GM23338 (cell line): ENCODE measurements at places on chromosomes 1 and 21. TPM values are rescaled to one million over a fixed set of nuclear protein-coding genes. Genes with fewer than 3 reads are reported as not detected.

GRCh38 chr1:107936498-107937481 is 28.2 kb downstream of the VAV3 start:
- peak; percentile 78 for DNase-seq

- no peak for DNase-seq
These were observed 8.9 kb upstream of the HAO2 start for GRCh38 chr1:119359730-119360129.

DNA sequence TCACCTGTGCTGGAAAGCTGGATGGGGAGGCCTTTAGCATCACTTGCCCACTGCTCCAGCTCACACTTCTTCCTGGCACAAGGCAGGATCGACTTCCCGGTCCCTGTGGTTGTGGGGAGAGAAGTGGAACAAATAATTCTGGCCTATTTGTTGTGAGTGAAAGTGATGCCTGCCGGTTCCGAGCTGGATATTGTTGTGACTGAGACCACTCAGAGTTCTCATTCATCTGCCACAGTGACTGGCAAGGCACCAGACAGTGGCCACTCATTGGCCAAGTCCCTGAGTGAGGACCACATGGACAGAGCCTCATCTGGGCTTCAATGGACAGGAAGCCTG is 191.9 kb downstream of the PTPRU start:
- DNase-seq: no peak

GRCh38 chr1:60762176-60762575 is 320.2 kb upstream of the NFIA start:
- DNase-seq: no peak

DNA sequence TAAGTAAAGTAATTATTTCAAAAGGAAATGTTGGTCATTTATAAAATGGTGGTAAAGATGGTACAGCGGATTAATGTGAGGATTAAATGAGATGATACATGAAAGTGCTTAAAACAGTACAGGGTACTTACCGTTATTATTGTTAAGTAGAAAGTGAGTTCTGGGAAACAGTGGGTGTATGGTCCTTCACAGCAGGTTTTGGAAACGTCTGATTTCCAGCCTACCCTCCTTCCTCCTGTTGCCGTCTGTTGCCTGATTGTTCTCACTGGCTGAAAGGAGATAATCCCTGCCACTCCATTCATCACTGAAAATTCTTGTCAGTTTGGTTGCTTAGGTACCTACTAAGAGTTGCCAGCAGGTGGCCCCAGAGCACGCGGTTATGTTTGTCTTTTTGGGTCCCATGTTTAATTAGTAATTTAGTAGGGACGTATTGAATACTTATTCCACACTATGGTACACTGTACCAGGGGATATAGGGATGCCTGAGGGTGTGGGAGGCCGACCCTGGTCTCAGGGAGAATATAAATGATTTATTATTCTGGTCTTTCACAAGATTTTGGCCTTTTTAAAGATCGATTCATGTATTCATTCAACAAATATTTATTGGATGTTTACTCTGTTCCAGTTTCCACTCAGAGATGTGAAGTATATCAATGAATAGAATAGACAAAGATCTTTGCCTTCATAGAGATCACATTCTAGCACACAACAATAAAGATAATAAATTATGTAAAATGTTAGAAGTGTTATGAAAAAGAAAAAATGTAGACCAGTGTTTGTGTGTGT is 30.8 kb upstream of the RPTN start:
- DNase-seq: peak; percentile 87

GRCh38 chr1:183635099-183635605 is 431 bp downstream of the ARPC5 start:
- DNase-seq: peak; percentile 54

DNA sequence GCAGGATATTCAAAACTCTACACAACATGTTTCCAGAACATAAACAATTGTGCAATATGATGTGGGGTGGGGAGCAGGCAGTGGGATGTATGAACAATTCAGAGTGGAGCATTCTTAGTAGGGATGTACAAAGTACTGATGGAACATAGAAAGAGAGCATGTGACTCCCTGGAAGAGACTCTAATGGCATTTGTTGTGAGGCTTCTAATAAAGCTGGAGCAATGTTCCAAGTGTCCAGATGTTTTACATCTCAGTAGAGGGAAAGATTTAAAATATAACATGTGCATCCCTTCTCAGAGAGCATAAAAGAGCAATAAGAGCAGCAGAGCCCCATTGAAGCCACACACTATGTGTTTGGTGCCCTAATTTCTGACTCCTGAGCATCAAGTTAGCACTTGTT is 116.5 kb downstream of the BRINP2 start:
- no peak for DNase-seq

GRCh38 chr1:66523562-66523961 is 10.4 kb upstream of the SGIP1 start:
- no peak for DNase-seq

- no peak for DNase-seq
These were observed 54.0 kb upstream of the COL11A1 start for GRCh38 chr1:103162360-103162759.

GRCh38 chr21:37071561-37072273 is 1.2 kb downstream of the PIGP start:
- DNase-seq: peak; percentile 20

DNA sequence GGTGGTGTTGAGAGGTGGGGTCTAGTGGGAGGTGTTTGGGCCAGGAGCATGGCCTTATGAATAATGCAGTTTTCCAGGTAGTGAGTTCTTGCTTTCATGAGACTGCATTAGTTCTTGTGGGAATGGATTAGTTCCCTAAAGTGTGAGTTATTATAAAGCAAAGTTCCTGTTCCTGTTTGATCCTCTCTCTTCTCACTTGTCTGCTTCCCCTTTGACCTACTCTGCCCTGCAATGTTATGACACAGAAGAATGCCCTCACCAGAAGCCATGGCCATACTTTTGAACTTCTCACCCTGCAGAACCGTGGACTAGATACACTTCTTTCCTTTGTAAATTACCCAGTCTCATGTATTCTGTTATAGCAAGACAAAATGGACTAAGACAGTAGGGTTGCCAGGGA is 53.6 kb downstream of the MAP3K7CL start:
- no peak for DNase-seq

DNA sequence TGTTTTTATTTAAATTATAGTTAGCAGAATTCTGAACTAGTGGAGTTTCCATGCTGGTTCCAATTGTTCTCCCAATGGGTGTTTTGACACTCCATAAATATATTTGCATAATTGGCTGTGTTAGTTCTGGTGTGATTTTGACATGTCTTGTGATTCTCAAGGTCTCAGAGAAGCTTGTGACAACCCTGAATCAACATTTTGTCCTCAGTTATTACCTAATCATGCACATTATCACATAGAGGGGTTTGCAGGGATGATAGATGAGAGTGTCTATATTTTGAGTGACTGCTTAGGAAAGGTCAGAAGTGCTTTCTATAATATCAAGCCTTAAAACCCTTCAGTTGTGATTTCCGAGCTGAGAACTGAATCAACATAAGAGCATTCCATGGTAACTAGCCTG is 11.5 kb upstream of the KCNK2 start:
- no peak for DNase-seq

DNA sequence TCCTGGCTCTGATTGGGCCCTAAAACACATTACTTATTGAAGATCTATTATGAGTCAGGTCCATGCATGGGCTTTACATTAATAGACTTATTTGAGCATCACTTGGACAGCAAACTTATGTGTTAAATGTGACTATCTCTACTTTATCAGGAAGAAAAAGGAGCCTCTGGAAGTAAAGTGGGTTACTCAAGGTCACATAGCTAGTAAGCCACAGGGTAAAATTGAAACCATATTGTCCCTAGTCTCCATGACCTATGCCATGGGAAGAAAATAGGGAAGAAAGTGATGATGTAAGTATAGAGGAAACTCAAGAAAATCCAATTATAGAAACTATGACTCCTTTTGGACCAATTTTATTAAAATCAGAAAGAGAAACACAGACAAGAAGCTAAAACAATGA is 555.3 kb downstream of the NUF2 start:
- DNase-seq: no peak

- DNase-seq: no peak
These were observed 477.6 kb upstream of the DEPDC1 start for GRCh38 chr1:68974447-68974846.

GRCh38 chr1:200233393-200233792 is 176.4 kb downstream of the ZNF281 start:
- no peak for DNase-seq

- no peak for DNase-seq
These were observed 132.1 kb downstream of the TGFBR3 start for GRCh38 chr1:91753878-91754277.

- peak; percentile 7 for DNase-seq
These were observed 1025.7 kb downstream of the PLA2G4A start for GRCh38 chr1:187854457-187854856.

DNA sequence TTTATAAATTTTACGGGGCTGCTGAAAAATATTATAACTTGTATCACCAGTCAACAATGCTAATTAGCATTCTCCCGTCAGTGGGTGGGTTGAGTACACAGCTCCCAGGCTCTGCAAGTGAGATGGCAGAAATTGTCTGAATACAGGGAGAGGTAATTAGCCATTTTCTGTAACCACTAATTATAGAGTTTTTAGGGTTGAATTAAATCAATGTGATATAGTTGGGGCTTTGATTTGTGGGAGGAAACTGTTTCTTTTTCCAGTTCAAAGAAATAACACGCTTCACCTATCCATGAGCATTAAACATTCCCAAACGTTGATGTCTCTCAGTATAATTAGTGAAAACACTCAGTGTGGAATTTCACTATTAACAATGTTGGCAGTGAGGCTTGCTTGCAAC is 1.5 kb downstream of the VANGL1 start:
- DNase-seq: no peak

DNA sequence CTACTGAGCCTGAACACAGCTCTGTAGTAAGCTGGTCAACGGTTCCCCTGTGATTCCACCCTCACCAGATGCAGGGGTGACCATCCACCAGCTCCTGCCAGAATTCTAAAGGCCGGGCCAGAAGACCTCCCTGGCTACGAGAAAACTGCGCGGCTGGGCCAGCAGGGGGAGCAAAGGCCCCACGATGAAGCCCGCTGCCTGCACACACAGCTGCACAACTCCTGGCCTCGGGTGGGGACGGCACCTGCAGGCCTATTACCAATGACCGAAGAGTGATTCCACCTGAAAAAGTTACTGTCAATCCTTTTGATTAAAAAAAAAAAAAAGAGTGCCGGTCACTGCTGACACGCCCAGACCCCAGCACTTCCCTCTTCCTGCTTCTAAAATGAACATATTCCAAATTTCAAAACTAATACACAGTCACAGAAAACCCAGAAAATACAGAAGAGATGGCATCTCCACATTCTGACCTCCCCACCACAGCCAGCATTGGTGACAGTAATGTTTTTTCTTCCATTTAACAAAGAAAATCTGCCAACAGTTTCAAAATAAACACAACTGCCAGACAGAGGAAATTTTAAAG is 49.8 kb upstream of the RIPK4 start:
- peak; percentile 82 for DNase-seq

- no peak for DNase-seq
These were observed 19.1 kb upstream of the SLC35F3 start for GRCh38 chr1:233885196-233885920.

DNA sequence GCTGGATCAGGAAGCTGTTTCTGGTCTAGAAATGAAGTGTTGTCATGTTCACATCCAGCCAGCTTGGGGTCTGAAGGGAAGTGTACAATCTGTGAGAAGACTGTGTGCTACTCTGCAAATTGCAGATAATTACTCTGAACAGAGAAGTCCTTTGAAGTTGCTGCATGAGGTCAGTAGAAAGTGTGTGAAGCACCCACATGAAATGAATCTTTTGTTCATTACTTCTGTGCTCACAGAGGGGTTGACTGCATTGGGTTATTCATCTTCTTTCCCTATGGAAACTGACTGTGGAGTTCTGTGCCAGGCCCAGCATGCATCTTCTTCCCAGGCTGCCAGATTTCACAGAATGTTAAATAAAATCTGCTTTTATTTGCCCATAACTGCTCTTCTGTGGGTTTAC is 47.1 kb downstream of the CTH start:
- DNase-seq: no peak

The ALDH4A1 gene
- total RNA-seq: 33.8 and 36.9 TPM in 2 replicates

The TDRKH gene
- 19.6 and 25.6 TPM in 2 replicates for total RNA-seq

The UMODL1 gene
- total RNA-seq: not detected in 2 replicates

The APOBEC4 gene
- total RNA-seq: not detected in 2 replicates

The PADI1 gene
- total RNA-seq: 0.27 and 0.28 TPM in 2 replicates

The NBPF10 gene
- 0.31 and 0.38 TPM in 2 replicates for total RNA-seq

The CD53 gene
- total RNA-seq: 0.28 and 0.93 TPM in 2 replicates

The SH2D1B gene
- not detected in 2 replicates for total RNA-seq

The C1orf210 gene
- 13.5 and 17.1 TPM in 2 replicates for total RNA-seq

The TMEM52 gene
- total RNA-seq: 13.4 and 19.5 TPM in 2 replicates

The MARK1 gene
- 13.6 and 13.9 TPM in 2 replicates for total RNA-seq

The SLC9C2 gene
- total RNA-seq: 1.1 TPM in 1 of 2 replicates, not detected in the other

The DMBX1 gene
- total RNA-seq: not detected in 2 replicates

The LRRC42 gene
- 39.6 and 48.1 TPM in 2 replicates for total RNA-seq

The FASLG gene
- total RNA-seq: not detected in 2 replicates
